Caco-2 (cell line): ENCODE measurements at places on chromosomes 2 and 18.

DNA sequence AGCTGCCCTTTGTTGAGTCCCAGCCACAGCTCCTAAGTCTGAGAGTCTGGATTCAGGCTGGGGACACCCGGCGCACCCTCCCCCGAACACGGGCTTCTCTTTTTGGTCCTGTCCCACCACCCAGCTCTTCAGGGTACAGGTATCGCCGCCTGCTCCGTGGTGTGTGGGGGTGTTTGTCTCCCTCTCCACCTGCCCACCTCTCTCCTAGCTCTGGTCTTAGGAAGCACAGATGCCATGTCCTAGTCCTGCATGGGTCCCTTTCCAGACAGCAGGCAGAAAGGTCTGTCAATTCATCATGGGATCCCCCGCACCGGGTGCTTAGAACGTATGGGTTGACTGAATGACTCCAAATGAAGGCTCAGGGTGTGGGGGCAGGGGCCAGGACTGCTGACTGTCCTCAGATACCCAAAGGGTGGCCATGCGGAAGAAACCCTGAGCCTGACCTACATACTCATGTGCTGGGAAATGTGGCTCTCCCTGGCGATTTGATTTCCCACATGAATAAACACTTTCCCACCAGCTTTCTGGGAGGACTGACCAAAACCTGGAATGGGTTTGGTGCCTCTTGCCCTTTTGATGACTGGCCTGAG, 156.8 kb downstream of the CELF4 start:
- DNase-seq: no peak

GRCh38 chr2:164599954-164600589, 21.2 kb downstream of the GRB14 start:
- DNase-seq: peak; percentile 60

DNA sequence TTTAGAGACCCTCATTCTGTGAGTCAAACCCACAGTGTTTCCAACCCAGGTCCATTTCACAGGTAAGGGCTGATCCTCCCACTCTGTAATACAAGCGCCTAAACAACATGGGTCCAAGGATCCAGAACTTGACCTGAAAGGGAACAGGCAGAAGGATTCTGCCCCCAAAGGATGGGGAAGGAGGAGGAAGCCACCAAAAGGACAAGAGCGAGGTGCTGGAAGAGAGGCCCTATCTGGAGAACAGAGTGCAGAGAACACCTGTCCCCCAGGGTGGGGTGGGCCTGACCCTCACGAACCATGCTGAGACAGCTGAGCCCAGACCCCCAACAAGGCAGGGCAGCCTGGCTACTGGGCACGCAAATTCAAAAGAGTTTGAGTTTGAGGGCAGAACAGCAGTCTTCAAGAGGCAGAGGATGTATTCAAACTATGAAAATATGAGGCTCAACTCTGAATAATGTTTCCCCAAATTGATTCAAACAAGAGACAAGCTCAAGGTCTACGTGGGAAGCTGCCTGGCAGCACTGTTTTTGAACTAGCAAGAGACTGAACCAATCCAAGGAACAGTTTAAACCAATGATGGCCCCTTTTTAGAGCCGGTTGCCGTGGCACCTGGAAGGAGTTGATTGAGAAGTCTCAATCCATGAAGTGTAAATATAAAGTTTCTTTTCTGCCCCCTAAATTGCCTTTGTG, 212.7 kb downstream of the ALPK2 start:
- no peak for DNase-seq

DNA sequence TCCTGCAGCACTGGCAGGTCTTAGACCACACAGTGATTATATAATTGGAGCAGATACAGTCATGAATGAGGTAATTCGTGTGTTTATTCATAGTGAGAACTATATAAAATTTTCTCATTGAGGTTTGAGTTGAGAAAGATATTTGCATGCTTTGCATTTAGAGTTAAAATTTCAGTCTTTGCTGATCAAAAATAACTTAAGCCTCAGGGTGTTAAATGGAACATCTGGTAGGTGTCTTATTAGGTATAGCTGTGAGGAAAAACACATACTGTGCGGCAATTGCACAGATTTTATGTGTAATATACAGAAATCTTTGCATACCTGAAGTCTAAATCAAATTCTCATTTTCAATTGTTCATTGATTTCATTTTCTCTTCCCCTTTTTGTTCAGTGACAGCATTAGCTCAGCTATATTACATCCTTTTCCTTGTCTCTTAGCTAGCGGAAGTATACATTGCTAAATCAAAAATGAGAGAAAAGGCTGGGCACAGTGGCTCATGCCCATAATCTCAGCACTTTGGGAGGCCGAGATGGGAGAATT, 21.2 kb downstream of the GORASP2 start:
- DNase-seq: no peak

DNA sequence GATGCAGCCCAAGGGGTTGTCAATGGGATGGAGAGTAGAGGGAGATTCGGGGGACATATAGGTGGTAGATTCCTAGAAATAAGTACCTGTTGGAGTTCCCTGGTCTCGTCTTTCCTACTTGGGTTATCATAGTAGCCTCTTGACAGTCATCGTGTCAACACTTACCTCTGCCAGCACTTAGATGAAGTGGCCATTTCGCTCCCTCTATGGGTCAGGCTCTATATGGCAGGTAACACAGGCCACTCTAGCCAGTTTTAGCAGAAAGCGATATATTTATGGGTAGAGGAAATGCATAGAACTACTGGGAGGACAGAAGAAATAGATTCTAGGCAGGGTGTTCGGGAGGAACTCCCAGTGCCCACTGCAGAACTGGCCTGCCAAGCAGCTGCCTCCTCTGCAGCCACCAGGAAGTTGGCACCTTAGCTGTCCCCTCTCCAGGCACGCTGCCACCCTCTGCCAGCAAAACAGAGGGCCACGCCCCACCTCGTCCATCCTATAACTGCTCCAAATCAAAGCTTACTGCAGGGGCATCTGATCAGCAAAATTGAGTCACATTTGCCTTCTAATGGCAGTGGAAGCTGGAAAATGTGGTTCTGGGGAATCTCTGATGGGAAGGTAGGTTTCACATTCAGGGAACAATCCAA, 181.3 kb downstream of the INSIG2 start:
- no peak for DNase-seq

DNA sequence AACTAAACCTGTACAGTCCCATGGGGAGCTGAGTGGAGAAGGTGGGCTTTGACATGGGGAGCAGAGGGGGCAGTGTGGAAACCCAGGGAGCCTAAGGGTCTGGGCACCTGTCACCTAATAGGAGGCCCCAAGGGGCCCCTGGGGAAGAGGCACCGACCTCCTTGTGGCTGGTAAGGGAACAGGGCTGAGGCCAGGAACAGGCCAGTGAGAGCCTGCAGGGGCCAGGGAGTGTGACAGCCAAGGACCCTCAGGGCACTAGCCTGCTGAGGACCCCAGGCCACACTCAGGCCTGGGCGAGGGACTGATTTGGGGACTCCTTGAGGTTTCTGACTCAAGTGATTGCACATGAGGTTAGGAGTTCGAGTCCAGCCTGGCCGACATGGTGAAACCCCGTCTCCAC, 24.5 kb upstream of the ALPP start:
- DNase-seq: no peak

DNA sequence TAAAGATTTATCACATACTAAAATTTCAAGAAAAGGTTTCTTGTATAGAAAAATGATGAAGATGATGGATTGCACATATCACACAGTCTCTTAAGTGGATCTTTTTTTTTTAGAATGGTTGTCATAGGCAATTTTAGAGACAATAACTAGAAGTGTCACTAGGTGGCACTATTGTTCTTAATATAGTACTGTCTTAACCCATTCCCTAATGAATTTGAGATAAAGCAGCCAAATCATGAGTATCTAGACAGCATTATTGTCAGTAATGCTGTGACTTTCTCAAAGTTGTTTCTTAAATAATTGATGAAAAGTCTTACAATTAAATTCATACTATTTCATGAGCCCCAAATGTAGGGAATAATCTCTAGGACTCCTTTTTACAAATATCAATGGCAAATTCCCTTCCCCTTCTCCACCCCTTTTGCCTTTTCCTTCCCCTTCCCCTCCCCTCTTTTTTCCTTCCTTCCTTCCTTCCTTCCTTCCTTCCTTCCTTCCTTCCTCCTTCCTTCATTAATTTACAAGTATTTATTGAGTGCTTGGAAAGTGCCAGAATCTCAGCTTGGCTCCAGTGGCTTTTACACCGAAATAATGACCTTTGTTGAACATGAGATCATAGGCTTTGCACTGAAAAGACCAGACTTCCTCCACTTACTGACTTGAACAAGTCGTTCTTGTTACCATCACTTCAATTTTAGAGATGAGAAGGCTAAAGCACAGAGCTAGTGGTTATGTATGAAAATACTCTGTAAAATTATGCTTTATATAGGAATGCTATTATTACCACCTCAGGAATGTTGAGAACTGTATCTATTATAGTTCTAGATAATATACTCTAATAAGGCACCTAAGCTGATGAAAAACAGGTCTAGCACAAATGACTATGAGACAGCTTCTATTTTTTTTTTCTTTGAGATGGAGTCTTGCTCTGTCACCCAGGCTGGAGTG, 19.8 kb downstream of the MYL12B start:
- peak; percentile 78 for DNase-seq

DNA sequence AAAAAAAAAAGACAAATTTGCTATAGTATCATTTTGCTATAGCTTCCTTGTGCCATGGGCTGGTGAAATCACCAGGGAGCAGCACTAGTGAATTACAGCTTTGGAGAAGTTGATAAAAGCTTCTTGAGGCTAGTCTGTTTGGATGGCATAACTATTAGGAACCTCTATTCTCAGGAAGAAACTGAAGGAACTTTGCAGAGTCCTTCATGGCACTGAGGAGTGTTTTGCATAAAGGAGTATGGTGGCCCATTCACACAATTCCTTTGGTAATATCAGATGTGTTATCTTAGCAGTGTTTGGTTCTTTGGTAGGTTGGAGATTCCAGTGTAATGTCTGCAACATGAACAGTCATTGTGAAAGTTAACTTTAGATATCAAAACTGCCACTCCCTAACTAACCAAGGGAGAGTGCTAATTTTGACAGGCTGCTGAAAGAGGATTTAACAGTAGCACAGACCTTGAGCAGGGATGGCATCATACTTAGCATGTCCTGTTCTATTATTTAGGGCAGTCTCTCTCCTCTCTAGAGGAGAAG, 76.6 kb upstream of the ZFP36L2 start:
- no peak for DNase-seq

- DNase-seq: no peak
These were observed 181.8 kb downstream of the BCL11A start for GRCh38 chr2:60371681-60372080.

DNA sequence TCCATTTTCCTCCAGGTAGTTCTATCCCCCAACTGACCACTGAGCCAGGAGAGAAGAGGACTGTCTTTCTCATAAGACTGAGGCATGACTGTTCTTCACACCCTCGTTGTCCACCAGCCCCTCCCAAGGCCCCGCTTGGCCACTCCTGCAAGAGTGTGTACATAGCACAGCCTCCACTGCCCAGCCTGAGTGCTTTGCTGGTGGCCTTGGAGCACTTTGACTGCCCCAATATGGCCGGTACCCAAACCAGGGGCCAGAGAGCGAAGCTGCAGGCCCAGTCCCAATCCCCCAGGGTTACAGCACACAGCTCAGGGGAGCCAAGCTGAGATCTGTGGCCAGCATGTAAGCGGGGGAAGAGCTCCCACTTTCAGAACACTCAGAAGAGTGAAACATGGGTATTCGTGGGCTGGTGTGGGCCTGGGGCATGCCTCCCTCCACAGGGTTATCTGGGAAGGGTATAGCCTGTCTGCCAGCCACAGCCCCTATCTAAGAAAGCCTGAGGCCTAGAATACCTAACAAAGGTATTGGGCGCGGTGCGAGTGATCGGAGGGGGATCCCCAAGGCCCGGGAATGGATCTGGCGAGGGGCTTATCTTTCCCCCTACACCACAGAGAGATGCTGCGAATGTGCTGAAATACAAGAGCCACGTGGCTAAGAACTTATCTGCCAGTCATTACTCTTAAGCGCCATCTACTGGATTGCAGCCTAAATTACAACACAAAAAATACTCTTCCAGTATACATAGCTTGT, 163.8 kb downstream of the WDPCP start:
- peak; percentile 28 for DNase-seq

GRCh38 chr2:233301811-233302210, 5.8 kb upstream of the SAG start:
- DNase-seq: no peak

DNA sequence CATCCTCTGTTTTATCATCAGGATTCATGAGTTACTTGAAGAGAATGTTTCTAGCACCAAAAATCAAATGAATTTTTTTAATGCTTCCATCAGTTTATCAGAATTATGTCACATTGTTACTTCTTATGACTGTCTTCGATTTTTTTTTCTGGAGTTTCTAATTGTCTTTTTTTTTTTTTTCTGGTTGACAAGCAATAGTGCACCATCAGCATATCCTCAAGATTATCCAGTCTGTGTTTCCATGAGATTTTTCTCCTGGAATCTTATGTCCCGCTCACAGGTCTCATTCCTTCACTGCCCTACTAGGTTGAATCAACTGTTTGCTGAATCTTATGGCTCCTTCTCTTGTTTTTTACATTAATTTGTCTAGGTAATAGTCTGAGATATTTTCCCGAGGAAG, 16.0 kb downstream of the R3HDM1 start:
- no peak for DNase-seq

- no peak for DNase-seq
These were observed 107.9 kb downstream of the KCNF1 start for GRCh38 chr2:11019614-11020013.

GRCh38 chr2:64213532-64214275, 69.5 kb upstream of the PELI1 start:
- no peak for DNase-seq

GRCh38 chr2:138020432-138020831, 56.2 kb downstream of the HNMT start:
- no peak for DNase-seq

- DNase-seq: no peak
These were observed 159.9 kb downstream of the PDE1A start for GRCh38 chr2:182266909-182267308.

GRCh38 chr18:39846265-39846664, 2108.8 kb upstream of the PIK3C3 start:
- DNase-seq: no peak

GRCh38 chr2:128108166-128108565, 17.2 kb downstream of the UGGT1 start:
- DNase-seq: no peak

DNA sequence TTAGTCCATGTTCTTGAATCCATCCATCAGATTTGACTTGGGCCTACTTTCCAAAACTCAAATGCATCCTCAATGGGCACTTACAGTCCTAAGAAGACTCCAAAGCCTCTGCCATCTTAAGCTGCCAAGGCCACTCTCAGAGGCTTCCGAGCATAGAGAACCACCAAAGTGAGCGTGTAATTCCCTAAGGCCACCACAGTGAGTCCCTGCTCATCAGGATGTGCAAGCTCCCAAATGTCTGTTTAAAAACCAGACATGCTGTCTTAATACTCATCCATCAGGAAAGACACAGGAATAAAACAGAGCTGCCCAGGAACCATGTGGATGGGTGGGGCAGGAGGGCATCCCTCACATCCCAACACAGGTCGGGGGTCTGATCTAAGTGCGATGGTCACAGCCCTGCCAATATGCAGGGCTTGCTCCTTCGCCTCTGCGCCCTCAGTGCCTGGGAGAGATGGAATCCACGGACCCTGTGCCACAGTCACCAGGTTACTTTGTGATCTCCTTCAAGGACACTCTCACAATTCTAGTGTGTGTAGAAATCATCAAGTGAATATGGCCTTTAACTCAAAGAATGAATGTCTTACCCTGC, 80.4 kb downstream of the POLR1A start:
- no peak for DNase-seq
